ENCODE measurements at places on chromosomes 2 and 18. TPM values are rescaled to one million over a fixed set of nuclear protein-coding genes. Genes with fewer than 3 reads are reported as not detected.

Gene HAAO
- 0.09 TPM for total RNA-seq

Gene SOX11
- total RNA-seq = not detected

Gene PRSS56
- total RNA-seq = not detected

Gene SEC11C
- 20.8 TPM for total RNA-seq

Gene SPOPL
- total RNA-seq = 12.1 TPM

Gene ATP6V1B1
- not detected for total RNA-seq

Gene TFPI
- total RNA-seq = 294 TPM

Gene UGT1A5
- not detected for total RNA-seq

Gene CCDC68
- total RNA-seq = 5.9 TPM

Gene ZNF892
- total RNA-seq = 7.2 TPM

Gene MOGAT1
- not detected for total RNA-seq

Gene ALKAL2
- total RNA-seq = not detected

Gene KIAA2012
- not detected for total RNA-seq

Gene DLX1
- under 0.01 TPM for total RNA-seq

Gene ZC3H15
- total RNA-seq = 83.5 TPM

Gene MARCHF7
- total RNA-seq = 71.7 TPM

Gene TSPYL6
- not detected for total RNA-seq

Gene CRYGC
- total RNA-seq = not detected

Gene LRP2
- not detected for total RNA-seq

Gene NEU2
- total RNA-seq = not detected

Gene TXNDC2
- total RNA-seq = not detected

Gene YPEL5
- total RNA-seq = 75.1 TPM

Gene IL1F10
- not detected for total RNA-seq

Gene FSHR
- total RNA-seq = not detected

Gene TMEM178A
- total RNA-seq = 0.56 TPM

Gene YES1
- 208 TPM for total RNA-seq

Gene DYSF
- total RNA-seq = 87.3 TPM

Gene CIB4
- not detected for total RNA-seq

Gene ELOA2
- not detected for total RNA-seq

Gene ARL6IP6
- 20.4 TPM for total RNA-seq

Gene HOXD3
- 0.54 TPM for total RNA-seq

Gene LAMA1
- 0.75 TPM for total RNA-seq

Gene TBR1
- under 0.01 TPM for total RNA-seq

Gene DSG1
- total RNA-seq = not detected

Gene ALPG
- not detected for total RNA-seq

Gene EVX2
- total RNA-seq = not detected

Gene DAW1
- 15.2 TPM for total RNA-seq

Gene SERPINB11
- total RNA-seq = not detected

Gene AQP12A
- not detected for total RNA-seq

Gene KCNG2
- total RNA-seq = not detected

Gene PLGLB2
- 1.3 TPM for total RNA-seq

Gene CNGA3
- not detected for total RNA-seq

Gene TCF7L1
- total RNA-seq = 5.1 TPM

Gene INHBB
- 2.4 TPM for total RNA-seq

Gene AGXT
- total RNA-seq = not detected

Gene ATOH8
- total RNA-seq = 3.9 TPM

Gene PROKR1
- total RNA-seq = not detected

All from endothelial cell of coronary artery (primary cell).